ENCODE measurements at places on chromosomes 5 and 9. TPM values are rescaled to one million over a fixed set of nuclear protein-coding genes. Genes with fewer than 3 reads are reported as not detected.

The CREBRF gene
- total RNA-seq: 4.4 TPM

DNA sequence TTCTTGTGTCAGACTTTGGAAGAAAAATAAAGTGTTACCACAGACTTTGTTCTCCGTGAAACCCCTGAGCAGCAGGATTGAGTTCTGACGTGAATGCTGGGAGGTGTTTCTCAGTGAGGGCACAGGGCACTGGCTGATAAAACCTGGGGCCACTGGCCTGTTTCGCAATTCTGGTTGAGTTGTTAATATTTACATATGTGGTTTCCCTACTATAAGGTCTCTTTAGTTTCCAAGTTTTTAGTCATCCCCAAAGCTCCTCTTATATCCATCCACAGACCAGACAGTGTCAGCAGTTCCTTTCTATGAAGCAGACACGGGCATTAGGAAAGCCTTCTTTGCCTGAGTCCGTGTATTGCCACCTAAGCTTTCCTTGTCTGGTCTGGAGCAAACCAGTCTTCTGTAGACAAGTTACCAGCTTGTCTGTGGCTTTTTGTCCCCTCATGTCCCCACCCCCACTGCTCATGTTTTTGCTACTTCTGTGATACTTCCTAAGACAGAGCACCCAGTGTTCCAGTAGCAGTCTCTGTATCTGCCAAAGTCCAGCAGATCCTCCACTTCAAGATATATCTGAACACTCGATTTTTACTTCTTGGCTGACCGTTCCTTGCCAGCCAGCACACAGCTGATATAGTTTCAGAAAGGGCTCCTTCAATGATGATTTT is 42.0 kb downstream of the ACO1 start:
- DNase-seq: peak; percentile 64

- no peak for DNase-seq
Observed at GRCh38 chr9:37002413-37003217, 31.5 kb downstream of the PAX5 start.

The FST gene
- total RNA-seq: 13.6 TPM

DNA sequence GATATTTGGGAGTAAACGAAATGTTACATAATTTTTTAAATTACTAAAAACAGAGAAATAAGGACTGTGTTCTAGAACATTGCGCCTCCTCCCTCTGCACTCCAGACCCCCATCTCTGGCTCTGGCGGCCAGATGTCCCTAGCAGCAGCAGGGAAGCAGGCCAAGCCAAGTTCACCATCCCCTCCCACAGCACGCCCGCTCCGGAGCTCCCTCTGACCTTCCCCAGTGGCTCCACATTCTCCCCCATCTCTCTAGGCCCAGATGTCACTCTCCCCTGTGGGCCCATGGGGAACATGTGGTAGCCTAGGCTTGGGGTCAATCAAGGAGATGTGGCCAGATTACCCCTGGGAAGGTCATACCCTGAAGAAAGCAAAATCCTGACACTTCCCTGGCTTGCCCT is 6.3 kb upstream of the WNK2 start:
- DNase-seq: no peak

Data from H4 (cell line).